ENCODE measurements at places on chromosomes 4 and X.

DNA sequence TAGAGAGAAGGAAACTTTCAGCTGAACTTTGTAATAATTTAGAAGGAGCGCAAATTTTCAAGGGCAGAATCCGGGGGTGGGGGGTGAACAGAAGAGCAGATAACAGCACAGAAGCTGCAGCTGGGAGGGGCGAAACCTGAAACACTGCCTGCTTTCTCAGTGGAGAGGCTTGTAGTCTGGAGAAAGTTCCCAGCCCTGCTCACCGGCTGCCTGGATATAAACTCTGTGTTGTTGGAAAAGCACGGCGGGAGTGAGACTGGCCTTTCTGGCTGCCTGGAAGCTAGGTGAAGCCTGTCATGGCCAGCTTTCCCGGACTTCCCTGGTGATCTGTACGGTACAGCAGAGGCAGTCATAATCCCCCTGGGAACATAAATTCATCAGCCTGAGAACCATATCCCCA, 1352.1 kb upstream of the DIAPH2 start:
- no peak for DNase-seq

GRCh38 chr4:145735347-145735675, 55.4 kb downstream of the C4orf51 start:
- no peak for DNase-seq

GRCh38 chr4:123415977-123416376, 19.4 kb downstream of the SPRY1 start:
- peak; percentile 62 for DNase-seq

GRCh38 chr4:168781926-168782325, 228.1 kb downstream of the CBR4 start:
- DNase-seq, result no peak

DNA sequence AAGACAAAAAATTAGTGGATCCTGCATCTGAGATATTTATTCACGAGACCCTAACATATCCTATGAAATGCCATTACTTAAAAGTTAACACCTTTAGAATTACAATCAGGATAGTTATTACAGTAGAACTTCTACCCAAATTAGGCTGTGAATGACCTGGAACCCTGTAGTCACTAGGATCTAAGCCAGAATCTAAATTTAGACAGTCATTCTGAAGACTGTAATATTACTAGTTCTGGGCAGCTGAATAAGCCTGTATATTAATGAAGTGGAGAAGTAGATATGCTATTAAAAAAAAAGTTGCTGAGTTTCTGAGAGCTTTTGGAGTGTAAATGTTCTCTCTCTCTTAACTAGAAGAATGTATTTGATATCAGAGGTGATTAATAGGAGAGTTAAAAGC, 67.0 kb downstream of the FAM13A start:
- DNase-seq, result no peak

DNA sequence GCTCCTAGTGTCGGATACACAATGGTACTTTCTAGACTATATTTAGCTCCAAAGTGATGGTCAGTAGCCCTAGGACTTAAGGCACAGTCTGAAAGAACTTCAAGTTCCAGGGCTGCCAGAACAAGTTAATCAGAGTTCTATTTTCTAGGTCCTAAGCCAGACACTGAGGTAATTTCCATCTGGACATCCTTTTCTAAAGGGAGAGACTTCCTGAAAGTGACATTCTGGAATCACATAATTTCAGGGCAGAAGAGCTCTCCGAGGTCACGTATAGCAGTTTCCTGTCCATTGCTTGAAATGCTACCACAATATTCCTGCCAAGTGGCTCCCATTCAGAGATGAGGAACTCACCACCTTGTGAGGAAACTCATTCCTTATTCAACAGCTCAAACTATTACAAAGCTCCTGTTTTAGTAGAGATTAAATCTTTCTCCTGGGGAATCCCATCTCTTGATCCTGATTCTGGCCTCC, 117.9 kb downstream of the COL25A1 start:
- no peak for DNase-seq

GRCh38 chrX:24334461-24334860, 20.6 kb upstream of the SUPT20HL2 start:
- DNase-seq, result no peak

GRCh38 chr4:53480909-53481308, 103.5 kb downstream of the FIP1L1 start:
- no peak for DNase-seq

DNA sequence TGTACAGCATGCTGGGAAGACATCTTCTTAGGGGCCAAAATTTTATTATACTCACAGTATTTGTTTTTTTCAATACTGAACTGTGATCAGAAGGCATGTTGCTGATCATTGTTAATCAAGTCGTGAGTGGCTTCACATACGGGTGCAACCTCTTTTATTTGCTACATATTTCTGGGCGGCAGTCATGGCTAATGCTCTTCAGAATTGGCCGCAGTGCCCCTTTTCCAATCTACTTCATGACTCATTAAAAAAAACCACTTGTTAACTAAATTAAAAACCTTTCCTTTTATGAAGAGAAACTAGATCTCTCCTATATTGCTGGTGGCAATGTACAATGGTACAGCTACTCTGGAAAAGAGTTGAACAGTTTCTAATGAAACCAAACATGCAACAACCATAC, 101.5 kb upstream of the C1GALT1C1 start:
- DNase-seq, result no peak

- DNase-seq, result no peak
Measured at GRCh38 chrX:12912791-12913482, 6.5 kb downstream of the TLR8 start.

DNA sequence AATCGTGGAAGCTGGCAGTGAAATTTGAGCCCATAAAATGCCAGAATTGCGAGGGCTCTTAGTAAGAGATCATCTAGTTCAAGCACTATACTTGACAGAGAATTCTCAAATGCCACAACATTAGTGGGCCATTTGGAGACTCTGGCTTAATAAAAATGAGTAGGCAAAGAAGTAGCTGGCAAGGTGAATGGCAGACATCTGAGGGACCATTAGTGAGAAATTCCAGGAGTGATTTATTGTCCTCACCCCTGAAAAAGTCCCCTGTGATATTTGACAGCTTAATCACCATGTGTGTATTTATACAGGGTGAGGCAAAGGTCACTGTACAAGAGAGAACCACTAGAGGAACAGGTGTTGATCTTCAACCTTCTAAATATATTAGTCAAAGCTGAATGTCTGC, 207.5 kb downstream of the CHRDL1 start:
- no peak for DNase-seq

DNA sequence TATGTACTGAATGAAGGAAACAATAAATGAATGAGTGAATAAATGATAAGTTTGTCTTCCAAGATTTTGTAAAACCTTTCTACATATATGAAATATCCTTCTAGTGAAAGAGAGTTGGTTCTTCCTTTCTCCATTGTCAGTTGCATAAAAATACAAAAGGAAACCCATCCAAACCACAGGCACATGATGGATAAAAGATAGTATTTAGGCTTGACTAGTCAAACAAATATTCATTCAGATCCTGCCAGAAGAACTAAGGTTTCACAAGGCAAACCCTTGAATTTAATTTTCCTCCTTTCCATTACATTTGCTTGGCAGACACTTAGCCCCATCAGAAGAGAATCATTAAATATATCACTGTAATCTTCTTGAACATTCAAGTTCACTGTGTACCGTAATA, 208.4 kb downstream of the COL25A1 start:
- DNase-seq, result no peak

DNA sequence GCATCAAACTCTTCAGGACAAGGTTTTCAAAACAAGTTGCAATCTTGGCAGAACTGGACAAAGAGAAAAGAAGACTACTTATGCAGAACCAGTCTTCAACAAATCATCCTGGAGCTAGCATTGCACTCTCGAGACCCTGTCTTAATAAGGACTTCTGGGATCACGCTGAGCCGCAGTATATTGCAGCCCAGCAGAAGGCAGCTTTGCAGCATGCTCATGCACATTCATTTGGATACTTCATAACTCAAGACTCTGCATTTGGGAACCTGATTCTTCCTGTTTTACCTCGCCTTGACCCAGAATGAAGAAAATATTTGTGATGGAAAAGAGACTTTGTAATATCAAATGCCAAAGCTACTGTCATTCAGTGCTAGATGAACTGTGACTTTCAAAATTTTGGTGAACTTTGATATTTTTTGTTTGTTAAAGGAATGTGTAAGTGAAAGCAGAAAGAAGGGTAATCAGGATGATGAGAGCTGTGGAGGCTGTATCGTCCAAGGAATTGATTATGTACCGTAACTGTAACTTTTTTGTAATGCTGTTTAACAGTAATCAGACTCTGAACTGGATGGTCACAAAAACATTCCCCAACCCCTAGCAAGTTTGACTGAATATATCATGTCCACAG, 27.2 kb downstream of the HSPA4L start:
- DNase-seq, result no peak

DNA sequence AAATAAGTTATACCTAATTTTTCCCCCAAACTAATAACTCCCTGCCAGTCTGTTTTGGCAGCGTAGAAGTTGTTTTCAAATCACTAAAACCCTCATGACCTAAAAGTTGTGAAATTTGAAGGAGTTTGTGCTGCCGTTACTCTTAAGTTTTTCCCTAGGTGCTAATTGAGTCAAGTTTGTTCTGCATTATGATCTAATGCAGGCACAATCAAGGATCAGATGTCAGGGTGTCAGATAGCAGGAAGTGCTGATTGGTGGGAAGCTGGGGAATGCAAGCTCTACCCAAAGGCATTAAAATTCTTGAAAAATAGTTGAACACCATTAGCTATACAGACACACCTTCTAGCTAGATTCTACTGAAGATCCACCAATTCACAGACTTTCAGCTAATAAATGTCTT, 51.9 kb downstream of the ARX start:
- no peak for DNase-seq

DNA sequence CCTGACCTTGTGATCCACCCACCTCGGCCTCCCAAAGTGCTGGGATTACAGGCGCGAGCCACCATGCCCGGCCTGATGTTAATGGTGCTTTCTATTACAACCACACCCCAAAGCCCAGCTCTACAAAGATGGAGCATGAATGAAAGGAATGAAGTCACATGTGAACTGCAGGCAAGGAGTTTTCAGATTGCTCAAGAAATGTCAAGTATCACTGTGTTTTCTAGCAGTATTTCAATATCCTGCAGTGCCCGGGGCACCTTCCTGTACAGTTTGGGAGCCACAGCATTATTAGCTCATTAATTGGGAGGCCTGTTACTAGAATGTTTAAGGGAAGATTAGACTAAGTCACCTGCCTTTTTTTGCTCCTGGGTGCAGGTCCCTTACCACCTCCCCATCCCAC, 40.1 kb downstream of the PRIMPOL start:
- no peak for DNase-seq

- DNase-seq, result no peak
Measured at GRCh38 chr4:176354884-176355283, 35.1 kb downstream of the SPCS3 start.

DNA sequence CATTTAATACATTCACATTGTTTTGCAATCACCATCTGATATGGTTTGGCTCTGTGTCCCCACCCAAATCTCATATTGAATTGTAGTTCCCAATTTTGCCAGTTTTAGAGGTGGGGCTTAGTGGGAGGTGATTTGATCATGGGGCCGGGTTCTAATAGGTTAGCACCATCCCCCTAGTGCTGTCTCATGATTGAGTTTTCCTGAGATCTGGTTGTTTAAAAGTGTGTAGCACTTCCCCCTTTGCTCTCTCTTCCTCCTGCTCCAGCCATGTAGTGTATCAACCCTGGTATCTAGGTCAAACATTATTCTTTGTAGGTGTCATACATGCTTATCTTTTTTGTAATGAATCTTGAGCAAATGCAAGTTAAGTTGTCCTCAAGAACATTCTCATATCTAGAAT, 83.3 kb upstream of the KIT start:
- peak; percentile 26 for DNase-seq

GRCh38 chr4:74840936-74841509, 46.7 kb upstream of the BTC start:
- DNase-seq, result no peak

All from CMK (cell line).